ENCODE measurements at places on chromosomes 7 and 10. TPM values are rescaled to one million over a fixed set of nuclear protein-coding genes. Genes with fewer than 3 reads are reported as not detected.

Gene UPF2
- 27.3 TPM for total RNA-seq

Gene GPR26
- not detected for total RNA-seq

DNA sequence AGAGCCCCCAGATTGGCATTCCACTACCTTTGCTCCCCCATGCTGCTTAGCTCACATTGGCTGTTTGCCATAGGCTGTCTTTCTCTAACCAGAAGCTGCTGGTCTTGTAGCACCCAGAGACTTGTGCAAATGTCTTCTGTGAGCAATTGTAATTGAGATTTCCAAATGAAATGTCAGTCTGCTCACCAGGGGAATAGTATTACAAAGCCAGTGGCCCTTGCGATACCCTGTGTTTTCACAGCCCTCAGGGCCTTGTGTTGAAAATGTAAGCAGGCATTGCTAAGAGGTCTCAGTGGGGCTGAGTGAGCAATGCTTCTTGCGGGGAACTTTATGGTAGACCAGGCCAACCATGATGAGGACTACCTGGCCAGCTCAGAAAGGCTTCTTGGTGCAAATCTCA lies 746.5 kb downstream of the LRMDA start:
- no peak overlapping the region for H3K4me3 ChIP-seq
- no peaks in the 10 kb centered on the region for H3K4me1 ChIP-seq
- H3K27ac ChIP-seq, result no peak overlapping the region
- peaks cover 6% of the 10 kb centered on the region for H3K27me3 ChIP-seq
- H3K36me3 ChIP-seq, result no peaks in the 10 kb centered on the region
- no peak for DNase-seq

GRCh38 chr10:30529373-30529998 lies 95.5 kb downstream of the MAP3K8 start:
- H3K36me3 ChIP-seq, result no peaks in the 10 kb centered on the region
- no peak for DNase-seq
- no peaks in the 10 kb centered on the region for H3K4me1 ChIP-seq
- H3K27me3 ChIP-seq, result no peaks in the 10 kb centered on the region

DNA sequence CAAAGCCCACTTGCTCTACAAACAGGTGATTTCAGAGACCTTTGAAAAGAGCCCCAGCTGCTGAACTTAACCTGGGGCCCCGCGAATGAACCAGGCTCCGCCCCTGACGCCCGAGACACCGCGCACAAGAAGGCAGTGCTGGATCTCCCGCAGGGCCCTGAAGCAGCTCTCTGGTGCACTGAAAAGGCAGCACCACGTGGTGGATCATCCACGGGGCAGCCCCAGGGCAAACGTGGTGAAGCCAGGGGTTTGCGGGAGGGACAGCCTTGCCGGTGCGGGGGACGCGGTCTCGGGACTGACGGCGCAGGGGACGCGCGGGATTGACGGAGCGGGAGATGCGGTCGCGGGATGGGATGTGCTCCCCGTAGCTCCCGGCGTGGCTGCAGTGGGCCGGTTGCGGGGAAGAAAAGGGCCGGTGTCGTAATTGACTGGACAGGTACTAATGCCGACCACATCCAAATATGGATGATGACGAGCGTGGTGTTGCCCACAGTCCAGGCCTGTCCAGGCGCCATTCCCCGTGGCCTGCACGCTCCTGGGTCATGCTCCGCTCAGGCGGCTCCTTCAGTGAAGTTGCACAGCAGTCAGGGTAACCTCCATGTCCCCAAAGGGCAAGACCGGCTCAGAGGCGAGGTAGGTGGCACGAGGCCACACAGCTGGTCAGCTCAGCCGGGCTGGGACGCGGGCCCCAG lies 421.1 kb downstream of the DNAJB6 start:
- H3K36me3 ChIP-seq, result no peaks in the 10 kb centered on the region
- no peaks in the 10 kb centered on the region for H3K4me1 ChIP-seq
- no peaks in the 10 kb centered on the region for H3K27me3 ChIP-seq
- H3K27ac ChIP-seq, result no peak overlapping the region
- DNase-seq, result no peak

DNA sequence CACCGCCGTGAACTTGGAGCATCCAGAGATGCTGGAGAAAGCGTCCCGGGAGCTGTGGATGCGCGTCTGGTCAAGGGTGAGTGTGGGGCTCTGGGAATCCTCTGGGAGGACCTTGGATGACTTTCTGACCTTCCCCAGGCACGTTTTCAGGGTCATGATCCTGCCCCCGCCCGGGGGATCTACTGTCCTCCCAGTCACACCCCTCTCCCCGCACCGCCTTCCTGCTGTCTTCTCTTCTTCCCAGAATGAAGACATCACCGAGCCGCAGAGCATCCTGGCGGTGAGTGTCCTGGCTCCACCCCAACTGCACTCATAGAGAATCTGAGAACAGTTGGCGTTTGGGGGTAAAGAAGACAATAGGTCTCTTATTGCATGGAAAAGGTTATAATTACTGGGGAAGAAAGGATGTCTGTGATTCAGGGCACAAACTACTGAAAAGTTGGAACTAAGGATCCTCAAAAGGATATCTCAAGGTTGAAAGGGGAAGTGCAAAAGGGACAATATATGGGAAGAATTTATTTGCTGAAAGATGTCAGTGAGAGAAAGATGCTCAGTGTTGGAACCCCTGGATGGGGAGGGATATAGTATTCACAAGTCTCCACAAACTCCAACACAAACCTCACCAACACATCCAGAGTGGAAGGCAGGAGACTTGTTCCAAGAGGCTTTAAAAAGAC lies 1.9 kb downstream of the GSTK1 start:
- no peaks in the 10 kb centered on the region for H3K27me3 ChIP-seq
- H3K36me3 ChIP-seq, result peaks cover 10% of the 10 kb centered on the region
- no peak overlapping the region for H3K4me3 ChIP-seq
- no peak overlapping the region for H3K27ac ChIP-seq

- H3K4me3 ChIP-seq, result no peak overlapping the region
- no peak for DNase-seq
- H3K27ac ChIP-seq, result no peak overlapping the region
- no peaks in the 10 kb centered on the region for H3K36me3 ChIP-seq
- no peaks in the 10 kb centered on the region for H3K27me3 ChIP-seq
Measured at GRCh38 chr7:106384373-106384772, 99.6 kb upstream of the NAMPT start.

- no peak overlapping the region for H3K27ac ChIP-seq
- no peak overlapping the region for H3K4me3 ChIP-seq
- no peaks in the 10 kb centered on the region for H3K4me1 ChIP-seq
- no peaks in the 10 kb centered on the region for H3K36me3 ChIP-seq
Measured at GRCh38 chr7:44291733-44292419, 33.5 kb downstream of the CAMK2B start.

- H3K36me3 ChIP-seq, result no peaks in the 10 kb centered on the region
- H3K4me3 ChIP-seq, result peak within 1 kb of the TSS; percentile 86
- H3K4me1 ChIP-seq, result peaks cover 46% of the 10 kb centered on the region
Measured at GRCh38 chr10:30433730-30434272, at the start of gene MAP3K8. MAP3K8 (plus strand) TSS chr10:30434184; CDS start chr10:30438939, 4,755 bp downstream.

DNA sequence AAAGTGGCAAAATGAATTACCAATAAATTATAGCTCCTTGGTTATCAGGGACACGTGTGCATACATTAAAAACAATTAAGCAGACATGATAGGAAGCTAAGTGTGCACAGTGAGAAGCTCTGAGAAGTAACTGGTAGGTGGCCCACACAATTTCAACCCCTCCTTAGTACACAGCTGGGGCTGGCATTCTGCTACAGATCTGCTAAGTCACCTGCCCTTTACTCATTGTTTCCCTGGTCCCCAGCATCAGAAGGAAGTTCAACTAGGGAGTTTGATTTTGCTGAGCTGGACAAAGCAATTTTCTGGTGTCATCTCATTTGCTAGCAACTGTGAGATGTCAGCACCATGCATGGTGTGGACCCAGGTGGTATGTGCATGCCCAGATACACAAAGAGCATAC lies 424.1 kb upstream of the NPVF start:
- H3K27ac ChIP-seq, result no peak overlapping the region
- DNase-seq, result no peak
- H3K27me3 ChIP-seq, result peaks cover 14% of the 10 kb centered on the region
- H3K4me3 ChIP-seq, result no peak overlapping the region

DNA sequence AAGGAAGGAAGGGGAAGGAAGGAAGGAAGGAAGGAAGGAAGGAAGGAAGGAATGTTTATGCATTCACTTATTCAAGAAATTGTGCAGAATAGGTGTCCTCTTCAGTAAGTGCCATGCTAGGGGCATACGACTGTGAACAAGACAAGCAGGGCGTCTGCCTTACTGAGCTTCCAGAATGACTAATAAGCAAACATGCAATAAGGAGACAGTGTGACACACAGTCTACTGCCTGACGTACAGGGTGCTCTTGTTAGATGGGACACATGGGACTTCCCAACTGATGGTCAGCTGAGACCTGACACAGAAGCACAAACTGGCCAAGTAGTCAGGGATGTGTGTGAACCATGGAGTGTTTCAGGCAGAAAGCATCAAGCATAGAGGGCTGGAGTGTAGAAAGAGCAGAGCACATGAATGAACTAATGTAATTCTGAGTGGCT lies 18.2 kb downstream of the DNAJC12 start:
- H3K36me3 ChIP-seq, result no peaks in the 10 kb centered on the region
- DNase-seq, result no peak
- H3K27ac ChIP-seq, result no peak overlapping the region
- H3K4me3 ChIP-seq, result no peak overlapping the region

- H3K4me3 ChIP-seq, result no peak overlapping the region
- H3K4me1 ChIP-seq, result peaks cover 18% of the 10 kb centered on the region
- no peak overlapping the region for H3K27ac ChIP-seq
- peaks cover 46% of the 10 kb centered on the region for H3K27me3 ChIP-seq
- DNase-seq, result no peak
Measured at GRCh38 chr7:23477157-23477499, 6.8 kb upstream of the IGF2BP3 start.

DNA sequence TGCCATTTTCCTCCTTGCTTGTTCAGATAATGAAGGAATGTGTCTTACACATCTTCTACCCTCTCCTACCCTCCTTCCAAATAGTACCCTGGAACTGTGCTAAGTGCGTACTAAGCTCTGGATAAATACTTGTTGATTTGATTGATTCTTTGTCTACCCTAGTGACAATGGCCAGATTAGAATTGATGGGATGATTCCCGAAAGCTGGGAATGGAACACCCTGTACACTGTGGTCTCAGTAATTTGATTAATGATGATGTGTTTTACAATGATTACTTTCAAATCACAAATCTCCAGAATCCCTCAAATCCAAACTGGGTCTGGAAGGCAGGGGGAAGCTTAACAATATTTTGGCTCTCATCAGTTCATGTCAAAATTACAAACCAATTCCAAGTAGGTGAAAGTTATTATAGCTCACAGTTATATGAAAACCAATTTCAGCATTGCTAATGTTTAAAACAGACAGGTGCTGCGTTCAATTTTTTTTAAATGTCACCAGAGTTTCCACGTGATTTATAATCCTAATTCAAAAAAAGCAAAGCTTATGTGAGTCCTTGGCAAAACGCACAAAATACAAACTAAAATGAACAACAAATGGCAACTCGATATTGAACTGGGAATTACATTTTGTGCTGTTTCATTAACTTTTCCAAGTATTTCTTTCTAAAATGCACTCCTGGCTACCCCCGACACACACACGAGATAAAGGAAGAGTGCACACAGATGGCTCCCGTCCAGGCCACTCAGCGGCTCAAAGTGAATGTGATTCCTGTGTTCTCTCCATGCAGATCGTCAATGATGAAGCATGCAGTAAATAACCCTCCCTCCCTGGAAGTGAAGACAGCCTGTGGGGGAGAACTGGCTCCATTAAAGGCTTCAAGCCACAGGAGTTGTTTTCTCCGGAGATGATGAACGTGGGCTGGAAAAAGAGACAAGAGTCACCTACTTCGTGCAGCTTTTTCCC lies 21.7 kb upstream of the ADRB1 start:
- no peaks in the 10 kb centered on the region for H3K36me3 ChIP-seq
- no peak overlapping the region for H3K4me3 ChIP-seq
- H3K4me1 ChIP-seq, result peaks cover 26% of the 10 kb centered on the region
- DNase-seq, result no peak
- no peak overlapping the region for H3K27ac ChIP-seq
- no peaks in the 10 kb centered on the region for H3K27me3 ChIP-seq

- no peak overlapping the region for H3K4me3 ChIP-seq
- peaks cover 17% of the 10 kb centered on the region for H3K27me3 ChIP-seq
- no peaks in the 10 kb centered on the region for H3K36me3 ChIP-seq
- no peak for DNase-seq
- no peaks in the 10 kb centered on the region for H3K4me1 ChIP-seq
- no peak overlapping the region for H3K27ac ChIP-seq
Measured at GRCh38 chr10:78313636-78314035, 280.0 kb downstream of the RPS24 start.

GRCh38 chr10:126421756-126422256 lies 33.5 kb upstream of the ADAM12 start:
- H3K36me3 ChIP-seq, result no peaks in the 10 kb centered on the region
- no peaks in the 10 kb centered on the region for H3K4me1 ChIP-seq
- no peak overlapping the region for H3K4me3 ChIP-seq
- H3K27me3 ChIP-seq, result peaks cover 28% of the 10 kb centered on the region

DNA sequence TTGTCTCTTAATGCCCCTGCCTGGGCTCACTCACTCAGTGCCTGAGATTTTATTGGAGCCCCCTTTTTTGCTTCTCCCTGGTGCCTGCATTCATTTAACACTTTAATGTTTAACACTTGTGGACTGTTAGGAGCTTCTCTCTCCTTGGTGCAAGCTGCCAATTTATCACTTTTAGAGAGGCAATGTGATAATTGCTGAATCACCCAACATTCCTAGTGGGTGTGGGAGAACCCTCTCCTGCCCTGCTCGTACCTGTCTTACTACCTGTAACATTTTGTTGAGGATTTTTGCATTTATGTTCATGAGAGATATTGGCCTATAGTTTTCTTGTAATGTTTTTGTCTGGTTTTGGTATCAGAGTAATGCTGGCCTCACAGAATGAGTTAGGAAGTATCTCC lies 13.2 kb downstream of the STAM start:
- H3K27ac ChIP-seq, result peak overlapping the region; percentile 93
- H3K4me1 ChIP-seq, result peaks cover 56% of the 10 kb centered on the region
- H3K4me3 ChIP-seq, result peak overlapping the region; percentile 19
- peaks cover 11% of the 10 kb centered on the region for H3K36me3 ChIP-seq
- no peaks in the 10 kb centered on the region for H3K27me3 ChIP-seq

DNA sequence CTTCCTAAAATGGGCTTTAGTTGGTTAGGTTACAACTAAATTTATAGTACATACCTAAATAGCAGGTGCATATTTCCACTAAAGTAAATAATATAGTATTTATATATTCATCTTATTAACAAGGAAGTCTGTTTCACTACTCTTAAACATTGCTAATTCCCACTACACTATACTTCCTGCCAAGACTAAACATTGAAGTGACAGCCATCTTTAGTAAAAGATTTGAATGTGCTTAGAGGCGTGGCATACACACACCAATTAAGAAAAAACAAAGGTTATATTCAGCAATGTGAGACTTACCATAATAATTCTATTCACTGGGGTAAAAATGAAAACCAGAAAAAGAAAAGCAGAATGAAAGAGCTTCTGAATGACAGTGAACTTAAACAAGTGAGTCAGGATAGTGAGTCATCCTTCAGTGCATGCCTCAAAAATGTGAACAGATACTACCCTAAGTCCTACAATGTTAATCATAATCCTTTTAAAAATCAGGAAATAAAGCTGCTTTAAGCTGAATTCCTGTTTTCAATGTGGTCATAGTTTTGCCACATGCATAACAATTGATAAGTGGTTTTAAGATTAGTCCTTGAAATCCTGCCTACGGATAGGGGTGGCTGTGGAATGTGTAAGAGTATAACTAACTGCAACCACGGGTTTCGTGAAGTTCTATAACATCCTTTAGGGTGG lies 59.4 kb downstream of the USP6NL start:
- H3K4me3 ChIP-seq, result no peak overlapping the region
- no peaks in the 10 kb centered on the region for H3K27me3 ChIP-seq
- DNase-seq, result peak; percentile 89
- peak overlapping the region; percentile 80 for H3K27ac ChIP-seq

GRCh38 chr7:1608318-1608717 lies 38.5 kb upstream of the PSMG3 start:
- H3K36me3 ChIP-seq, result no peaks in the 10 kb centered on the region
- peaks cover 12% of the 10 kb centered on the region for H3K4me1 ChIP-seq
- H3K27me3 ChIP-seq, result no peaks in the 10 kb centered on the region
- H3K4me3 ChIP-seq, result no peak overlapping the region
- DNase-seq, result no peak

All from HCT116 (cell line).